ENCODE measurements at places on chromosomes 3 and 15.

- no peak for DNase-seq
Observed at GRCh38 chr3:48738926-48739616, 22.1 kb upstream of the IP6K2 start.

- no peak for DNase-seq
Observed at GRCh38 chr15:89016549-89017041, 71.7 kb upstream of the ABHD2 start.

- no peak for DNase-seq
Observed at GRCh38 chr15:48510976-48511375, 134.5 kb downstream of the FBN1 start.

DNA sequence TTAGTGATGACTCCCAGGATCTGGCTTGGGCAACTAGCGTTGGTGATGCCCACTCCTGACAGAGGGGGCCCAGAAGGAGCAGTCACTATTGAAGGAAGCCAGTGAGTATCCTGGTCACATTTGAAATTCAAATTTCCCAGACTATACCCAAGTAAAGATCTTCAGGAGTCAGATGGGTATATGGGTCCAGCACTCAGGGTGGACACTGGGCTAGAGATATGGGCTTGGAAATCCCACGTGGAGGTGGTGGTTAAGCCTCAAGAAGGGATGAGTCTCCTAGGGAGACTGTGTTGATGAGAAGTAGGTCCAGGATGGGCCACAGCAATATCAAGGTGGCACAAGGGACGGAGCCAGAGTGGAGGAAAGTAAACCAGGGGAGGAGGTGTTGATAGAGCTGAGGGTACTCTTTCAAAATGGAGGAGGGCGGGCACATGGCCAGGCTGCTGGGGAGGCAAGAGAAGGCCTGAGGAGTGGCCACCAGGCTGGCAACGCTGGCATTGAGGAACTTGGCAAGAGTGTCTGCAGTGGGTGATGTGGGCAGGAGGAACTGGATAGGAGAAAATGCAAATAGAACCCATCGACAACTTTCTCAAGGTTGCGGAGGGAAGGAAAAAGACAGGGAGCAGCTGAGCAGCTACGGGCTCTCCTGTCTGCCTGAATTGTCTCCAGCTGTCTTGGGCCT is 3.7 kb upstream of the SLCO2A1 start:
- DNase-seq, result no peak

GRCh38 chr3:127497676-127498075 is 92.9 kb downstream of the TPRA1 start:
- no peak for DNase-seq

DNA sequence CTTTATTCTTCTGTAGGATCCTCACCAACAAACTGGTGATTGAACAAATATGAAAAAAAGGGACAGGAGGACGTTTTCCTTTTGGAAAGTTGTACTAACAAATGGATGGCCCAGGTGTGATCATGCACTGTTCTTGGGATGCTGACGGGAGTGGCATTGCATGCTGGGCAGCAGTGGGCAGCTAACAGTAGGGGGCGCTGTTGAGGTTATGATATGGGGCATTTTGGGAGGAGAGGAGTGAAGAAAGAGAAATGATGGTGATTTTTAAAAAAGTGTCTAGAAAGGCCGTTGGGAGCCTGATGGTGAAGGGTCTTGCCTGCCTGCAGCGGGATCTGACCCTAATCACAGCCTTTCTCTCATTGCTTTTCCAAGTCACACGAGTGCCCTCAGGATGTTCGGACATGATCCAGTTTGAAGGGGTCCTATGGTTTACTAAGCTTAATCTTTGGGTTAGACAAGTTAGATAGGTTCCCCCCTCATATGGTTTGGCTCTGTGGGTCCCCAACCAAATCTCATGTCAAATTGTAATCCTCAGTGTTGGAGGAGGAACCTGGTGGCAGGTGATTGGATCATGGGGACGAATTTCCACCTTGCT is 46.2 kb upstream of the PRTG start:
- DNase-seq, result no peak

DNA sequence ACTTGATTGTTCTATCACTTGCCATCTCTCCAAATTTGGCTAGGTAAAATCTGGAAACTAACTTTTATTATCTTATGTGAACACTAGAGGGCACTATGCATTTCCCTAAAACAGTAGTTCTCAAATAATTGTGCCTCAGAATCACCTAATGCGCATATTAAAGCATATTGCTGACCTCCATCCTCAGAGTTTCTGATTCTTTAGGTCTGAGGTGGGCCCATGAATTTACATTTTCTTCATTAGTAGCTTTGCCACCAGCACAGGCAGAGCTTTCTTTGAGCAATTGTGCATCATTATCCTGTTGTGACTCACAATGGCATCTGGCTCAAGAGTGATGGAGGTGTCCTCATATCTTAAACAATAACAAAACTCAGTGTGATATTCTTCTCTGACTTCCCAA is 17.5 kb upstream of the BCHE start:
- peak; percentile 17 for DNase-seq

DNA sequence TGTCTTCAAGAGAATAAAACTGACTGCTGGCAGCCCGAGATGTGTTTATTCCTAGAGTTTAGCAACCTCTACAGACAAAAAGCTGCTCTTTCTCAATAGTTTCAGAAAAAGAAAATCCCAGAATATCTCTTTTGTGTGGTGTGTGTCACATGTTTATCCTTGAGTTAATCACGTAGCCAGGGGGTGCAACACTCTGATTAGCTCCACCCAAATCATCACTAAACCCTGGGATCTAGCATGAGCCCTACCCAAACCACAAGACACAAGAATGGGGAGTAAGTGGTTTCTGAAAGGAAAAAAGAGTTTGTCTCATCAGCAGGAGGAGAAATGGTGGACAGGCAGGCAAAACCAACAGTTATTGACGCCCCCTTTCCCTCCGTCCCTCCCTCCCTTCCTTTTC is 78.5 kb upstream of the AGBL1 start:
- DNase-seq, result no peak

DNA sequence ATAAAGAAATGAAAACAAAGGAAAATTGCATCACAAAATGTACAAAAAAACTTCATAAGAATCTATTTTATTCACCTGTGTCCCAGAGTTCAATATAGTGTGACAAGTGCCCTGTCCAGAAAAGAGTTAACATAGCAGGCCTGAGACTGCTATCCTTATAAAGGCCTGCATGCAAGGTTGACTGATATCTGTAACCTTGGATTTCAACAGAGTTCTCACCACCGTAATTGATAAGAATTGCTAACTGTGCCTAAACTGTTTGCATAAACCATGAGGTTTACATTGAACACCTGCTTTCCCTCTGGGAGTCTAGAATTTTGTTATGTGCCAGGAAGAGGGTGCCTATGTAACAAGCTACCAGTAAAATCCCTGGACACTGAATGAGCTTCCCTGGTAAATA is 461.7 kb upstream of the DPH6 start:
- no peak for DNase-seq

DNA sequence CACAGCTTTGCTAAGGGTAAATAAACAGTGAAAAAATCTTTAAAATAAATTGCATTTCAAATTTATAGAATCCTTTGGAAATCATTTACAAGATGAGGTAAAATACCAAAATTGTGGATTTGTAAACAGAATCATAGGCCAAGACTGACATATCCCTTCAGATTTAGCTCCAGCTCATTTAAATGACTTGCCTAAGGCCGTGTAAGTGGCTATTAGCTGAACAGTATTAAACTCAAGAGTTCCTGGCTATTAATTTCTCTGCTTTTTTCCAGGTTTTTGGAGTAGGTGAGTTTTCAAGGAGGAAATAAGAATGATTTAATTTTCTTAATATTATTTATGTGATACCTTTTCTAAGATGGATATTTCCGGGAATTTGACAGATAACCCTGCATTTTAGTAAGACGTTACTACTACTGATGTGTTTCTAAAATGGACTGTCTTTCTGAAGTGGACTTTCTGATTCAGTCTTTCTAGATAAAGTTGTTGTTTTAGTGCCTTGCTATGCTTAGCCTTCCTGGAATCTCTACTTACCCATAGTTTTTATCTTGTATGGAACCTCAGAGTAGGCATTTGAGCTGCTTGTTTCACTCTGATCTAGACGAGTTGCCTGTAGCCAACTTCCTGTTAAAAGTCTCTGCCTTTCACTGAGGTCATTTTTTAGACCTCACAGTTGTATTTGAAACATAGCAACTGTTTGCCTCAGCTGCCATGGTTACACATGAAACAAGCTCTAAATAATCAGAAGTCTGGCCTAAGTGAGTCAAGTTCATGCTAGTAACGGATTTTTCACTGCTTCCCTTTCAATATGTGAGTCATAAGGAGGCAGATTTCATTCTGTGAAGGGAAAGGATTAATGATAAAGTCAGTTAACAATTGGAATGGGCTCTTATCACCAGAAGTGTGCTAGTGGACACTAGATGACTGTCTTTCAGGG is 127.0 kb downstream of the KLHL25 start:
- peak; percentile 94 for DNase-seq

All from fibroblast of skin of scalp (primary cell).